ENCODE measurements at places on chromosomes 2 and 18.

DNA sequence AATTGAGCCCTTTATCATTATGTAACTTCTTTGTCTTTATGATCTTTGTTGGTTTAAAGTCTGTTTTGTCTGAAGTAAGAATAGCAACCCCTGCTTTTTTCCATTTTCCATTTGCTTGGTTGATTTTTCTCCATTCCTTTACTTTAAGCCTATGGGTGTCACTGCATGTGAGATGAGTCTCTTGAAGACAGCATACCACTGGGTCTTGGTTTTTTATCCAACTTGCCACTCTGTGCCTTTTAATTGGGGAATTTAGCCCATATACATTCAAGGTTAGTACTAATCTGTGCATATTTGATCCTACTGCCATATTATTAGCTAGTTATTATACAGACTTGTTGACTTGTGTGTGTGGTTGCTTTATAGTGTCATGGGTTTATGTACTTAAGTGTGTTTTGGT lies 89.6 kb downstream of the NBEAL1 start:
- DNase-seq, result no peak

- DNase-seq, result peak; percentile 55
Measured at GRCh38 chr2:42105330-42106256, 57.8 kb downstream of the PKDCC start.

GRCh38 chr2:189116087-189116486 lies 63.5 kb downstream of the COL5A2 start:
- DNase-seq, result no peak

DNA sequence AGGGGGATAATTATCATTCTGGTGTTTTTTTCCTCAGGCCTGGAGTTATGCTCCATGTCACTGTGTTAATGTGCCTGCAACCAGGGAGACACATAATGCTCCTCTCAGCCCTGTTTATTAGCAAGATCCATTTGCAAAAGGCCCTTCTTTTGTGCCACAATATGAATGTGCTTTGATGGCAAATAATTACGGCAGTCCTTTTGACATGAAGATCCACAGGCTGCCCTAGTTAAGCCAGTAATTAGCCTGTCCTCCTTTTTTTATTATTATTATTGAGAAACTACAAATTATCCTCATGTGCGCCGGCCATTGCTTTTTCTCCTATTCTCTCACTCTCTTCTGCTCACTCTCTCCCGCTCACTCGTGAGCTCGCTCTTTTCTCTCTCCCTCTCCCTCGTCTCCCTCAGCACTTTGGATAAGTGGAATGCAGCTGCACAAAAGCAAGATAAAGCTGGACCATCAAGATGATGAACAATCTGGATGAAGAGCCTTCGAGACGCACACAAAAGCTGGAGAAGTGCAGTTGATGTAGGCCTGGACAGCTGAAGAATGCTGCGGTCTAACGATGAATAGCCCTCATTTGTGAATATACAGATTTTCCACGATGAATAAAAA lies 762.3 kb downstream of the BCL11A start:
- DNase-seq, result no peak

DNA sequence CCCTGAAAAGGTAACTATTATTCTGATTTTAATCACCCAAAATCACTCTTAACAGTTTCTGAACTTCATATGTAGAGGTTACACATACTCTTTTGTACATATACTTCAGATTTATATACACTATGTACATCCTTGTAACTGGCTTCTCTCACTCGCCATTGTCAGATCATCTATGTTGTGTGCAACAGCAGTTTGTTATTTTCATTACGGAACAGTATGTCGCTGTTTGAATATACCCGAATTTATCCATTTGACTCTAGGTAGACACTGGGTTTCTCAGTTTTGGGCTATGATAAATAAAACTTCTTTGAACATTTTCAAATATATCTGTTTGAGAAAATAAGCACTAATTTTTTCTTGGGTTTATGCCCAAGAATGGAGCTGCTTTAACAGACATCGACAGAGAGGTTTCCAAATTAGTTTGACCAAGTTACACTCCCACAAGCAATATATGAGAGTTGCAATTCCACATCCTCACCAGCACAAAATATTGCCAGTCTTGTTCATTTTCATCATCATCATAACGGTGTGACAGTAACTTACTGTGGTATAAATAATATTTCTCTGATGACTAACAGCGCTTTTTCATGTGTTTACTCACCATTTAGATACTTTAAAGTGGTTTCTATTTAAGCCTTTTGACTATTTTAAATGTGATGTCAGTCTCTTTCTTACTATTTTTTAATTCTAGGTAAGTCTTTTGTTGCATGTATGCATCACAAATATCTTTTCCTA lies 80.9 kb downstream of the SMC6 start:
- no peak for DNase-seq

DNA sequence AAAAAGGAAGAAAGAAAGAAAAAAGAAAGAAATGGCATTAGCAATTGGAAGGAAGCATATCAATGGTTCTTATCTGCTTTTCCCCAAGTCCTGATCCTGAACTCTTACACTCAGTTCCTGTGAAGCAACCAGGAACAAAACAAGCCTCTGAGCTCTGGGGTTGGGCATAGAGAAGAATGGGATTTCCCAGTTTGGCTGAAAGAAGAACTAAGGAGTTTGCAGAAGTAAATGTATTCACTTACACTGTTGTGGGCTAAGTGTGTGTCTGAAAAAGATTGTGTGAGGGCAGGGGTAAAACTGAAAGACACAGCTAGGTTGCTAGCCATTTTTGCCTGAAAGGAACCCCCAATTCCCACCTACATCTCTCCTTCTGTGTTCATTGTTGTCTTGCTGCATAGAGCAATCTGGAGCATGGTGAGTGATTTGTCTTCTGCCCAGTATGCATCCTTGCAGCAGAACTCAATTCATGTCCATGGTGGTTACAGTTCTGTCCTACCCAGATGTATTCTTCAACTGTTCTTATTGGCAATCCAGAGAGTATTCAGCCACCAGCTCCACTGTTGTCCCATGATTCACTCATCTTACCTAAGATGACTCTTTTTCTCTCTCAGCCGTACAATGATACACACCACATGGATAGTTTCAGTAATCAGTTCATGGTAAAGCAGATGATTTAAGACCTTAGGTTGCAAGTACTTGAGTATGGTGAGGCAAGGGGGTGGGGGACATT lies 348.7 kb downstream of the ARHGAP15 start:
- no peak for DNase-seq

Data from NCI-H2081 (cell line).